CMK (cell line): ENCODE measurements at places on chromosomes 5 and 9.

- DNase-seq = no peak
These were observed 265.3 kb downstream of the FSTL4 start for GRCh38 chr5:133347039-133347438.

DNA sequence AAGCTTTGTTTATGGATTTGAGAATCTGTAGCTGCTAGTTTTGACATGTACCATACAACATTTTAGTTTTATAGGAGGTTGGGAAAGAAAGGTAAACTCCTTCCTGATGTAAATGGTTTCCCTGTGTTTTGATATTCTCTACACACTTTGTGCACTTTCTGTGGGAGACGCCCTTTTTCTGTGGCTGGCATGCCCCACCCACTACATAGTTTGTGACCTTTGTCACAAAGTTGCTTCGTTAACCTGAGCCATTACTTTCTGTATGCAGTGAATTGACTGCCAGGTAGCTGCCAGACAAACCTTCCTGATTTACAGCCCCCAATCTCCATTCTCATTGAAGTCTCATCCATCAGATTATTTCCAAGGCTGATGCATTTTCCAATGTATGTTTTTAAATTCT, 90.6 kb downstream of the NLN start:
- no peak for DNase-seq

DNA sequence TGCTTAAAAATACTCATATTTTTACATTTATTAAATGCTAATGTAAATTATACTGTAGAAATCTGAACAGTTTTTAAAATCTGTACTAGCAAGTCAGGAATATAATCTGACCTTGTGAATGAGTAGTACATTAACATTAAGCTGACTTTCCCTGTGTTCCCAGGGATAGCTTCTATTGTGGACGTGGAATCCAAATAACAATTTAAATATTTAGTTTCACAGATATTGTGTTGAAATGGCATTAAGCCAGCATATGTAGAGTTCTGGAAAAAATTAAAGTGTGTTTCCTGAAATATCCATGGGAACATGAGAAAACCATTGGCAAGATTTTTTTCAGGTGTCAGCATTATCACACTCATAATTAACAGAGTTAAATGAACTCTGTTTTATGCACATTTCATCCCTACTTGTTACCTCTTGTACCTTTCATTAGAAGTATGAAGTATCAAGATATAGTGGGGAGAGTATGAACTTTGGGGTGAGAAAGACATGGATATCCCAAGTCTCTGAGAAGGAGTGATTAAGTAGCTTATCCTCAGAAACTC, 5.7 kb downstream of the RABGAP1 start:
- DNase-seq = no peak

- DNase-seq = no peak
These were observed 19.7 kb downstream of the NDUFS6 start for GRCh38 chr5:1820926-1821325.

DNA sequence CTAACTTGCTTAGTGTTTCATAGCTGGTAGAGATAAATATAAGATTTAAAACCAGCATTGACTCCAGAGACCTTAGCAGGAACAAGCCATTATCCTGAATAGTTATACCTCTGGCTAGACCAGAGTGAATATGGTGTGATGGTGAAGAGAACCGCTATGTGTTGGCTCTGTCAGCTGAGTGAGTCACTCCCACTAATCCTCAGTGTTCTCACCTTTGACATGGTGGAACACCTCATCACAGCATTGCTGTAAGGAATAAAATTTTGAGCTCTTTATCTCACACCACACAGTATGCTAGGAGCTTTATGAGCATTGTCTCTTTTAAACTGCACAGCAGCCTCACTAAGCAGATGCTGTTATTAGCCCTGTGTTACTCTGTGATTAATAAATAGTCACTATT, 90.7 kb upstream of the DHFR start:
- DNase-seq = no peak

GRCh38 chr5:149826574-149826973, 96.5 kb downstream of the PPARGC1B start:
- no peak for DNase-seq

DNA sequence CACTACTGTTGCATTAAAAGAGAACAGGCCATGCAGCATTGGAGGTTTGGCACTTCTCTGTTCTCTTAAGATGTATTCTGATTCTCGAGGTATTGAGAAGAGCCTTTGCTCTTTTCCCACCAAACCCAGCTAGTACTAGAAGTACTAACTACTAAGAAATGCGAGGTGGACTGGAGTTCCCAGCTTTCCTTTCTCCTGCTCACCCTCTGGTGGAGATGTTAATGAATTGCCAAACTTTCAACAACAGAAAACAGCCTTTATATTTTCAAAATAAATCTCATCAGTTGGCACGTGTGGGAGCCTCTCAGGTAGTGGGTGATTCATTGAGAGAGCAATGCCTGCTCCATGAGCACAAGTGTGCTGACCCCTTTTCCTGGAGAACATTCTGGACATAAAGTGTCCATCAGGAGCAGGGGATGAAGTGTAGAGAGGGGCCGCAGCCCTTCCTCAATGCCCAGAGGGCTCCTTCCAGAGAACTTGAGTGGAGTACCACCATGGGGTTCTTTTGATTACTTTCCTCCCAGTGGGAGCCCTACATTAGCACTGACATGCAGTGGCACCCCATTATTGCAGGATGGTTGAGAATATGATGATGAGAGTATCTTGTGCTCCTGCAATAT, 45.7 kb downstream of the TMEM174 start:
- DNase-seq = no peak

DNA sequence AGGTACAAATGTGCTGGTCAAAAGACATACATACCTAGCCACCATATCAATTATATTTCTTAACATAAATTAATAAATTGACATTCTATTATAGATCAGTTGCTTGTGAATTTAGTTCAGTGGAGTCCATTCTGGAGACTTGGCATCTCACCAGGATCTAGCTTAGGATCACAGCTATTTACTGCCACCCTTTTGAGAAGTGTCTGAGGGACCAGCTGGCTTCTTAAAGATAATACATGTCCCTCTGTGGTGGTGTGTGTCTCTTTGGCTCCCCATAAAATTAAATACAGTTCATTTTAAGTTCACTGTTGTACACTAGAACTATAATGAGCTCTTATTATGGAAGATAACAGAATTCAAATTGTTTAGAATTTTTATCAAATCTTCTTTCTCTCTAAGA, 290.7 kb downstream of the PRELID2 start:
- DNase-seq = no peak

DNA sequence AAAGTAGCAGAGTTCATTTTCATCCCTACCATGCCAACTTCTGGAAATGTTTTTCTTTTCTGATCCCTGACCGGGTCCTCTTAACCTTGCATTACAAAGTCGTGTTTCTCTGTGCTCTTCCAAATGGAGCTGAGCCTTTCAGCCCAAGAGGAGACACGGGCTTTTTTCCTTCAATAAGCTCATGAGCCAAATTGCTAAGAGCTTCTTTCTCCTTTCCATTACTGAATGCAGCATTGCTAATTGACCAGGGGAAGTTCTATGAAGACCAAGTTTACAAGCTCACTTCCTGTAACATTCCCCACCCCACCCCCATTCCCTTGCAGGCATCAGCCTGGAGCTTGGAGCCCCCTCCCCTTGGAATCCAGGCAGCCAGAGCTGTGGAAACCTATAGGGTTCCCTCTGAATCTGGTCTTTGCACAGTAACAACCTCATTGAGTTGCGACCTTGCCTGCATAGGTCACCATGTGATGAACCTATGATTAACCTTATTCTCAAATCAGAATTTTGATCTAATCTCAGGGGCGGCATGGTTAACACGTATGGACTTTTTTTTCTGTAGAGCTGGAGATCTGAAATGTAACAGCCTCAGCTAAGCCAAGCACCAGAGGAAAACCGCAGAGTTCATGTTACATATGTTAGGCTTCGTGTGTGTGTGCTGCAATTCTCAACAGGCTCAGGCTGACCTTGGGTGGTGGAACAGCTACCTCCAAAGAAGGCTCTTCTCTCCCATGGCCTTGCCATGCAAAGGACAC, 395.7 kb upstream of the ZNF462 start:
- DNase-seq = no peak

GRCh38 chr9:130337784-130338380, 72.3 kb downstream of the HMCN2 start:
- no peak for DNase-seq

DNA sequence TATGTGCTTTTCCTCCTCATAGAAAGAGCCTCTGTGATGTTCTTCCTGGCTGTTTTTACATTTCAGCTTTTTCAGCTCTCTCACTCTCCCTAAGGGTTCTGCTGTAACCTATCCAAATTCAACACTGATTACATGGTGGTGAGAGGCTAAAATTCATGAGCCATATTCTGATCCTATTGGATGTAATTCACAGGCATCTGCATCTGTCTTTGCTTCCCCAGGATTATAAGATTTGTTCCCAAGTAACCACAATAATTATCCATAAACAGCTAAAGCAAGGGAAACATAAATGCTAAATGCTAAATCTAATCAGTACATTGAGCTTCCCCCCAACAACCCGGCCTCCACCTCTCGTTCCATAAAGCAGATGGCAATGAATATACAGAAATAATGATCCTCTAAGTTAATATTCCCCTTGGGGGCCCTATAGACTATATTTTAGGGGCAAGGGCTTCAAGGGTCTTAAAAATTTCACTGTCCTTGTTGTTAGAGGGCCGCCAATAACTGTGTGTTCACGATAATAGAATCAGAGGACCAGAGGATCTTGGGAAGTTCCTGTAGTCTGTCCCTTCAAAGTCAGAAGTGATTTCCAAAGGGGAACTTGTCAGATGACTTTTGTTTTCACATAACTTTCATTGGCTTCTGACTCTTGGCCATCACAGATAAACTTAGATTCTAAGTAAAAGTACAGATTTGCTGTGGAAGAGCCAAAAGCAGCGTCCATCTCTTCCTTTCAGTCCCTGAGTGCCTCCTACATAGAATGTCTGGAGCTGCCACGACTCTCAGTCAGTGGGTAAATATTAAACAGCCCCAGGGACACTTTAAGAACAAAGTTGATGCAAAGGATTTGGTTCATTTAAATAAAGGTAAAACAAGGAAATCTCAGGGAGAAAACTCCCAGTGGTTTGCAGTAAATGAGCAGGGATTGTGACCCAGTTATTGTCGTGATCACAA, 125.6 kb downstream of the ALDH1A1 start:
- DNase-seq = no peak

- no peak for DNase-seq
These were observed 392.0 kb downstream of the TMEM161B start for GRCh38 chr5:87876616-87877015.
